ENCODE measurements at places on chromosomes 12 and 14.
A peak's percentile ranks its signal among the peaks of the same experiment; 100 is the strongest.

GRCh38 chr14:85764822-85765221 lies 234.9 kb downstream of the FLRT2 start:
- no peak for DNase-seq

GRCh38 chr14:35403114-35403602 lies 1.4 kb downstream of the NFKBIA start:
- no peak for DNase-seq

- DNase-seq = no peak
Observed at GRCh38 chr14:39469094-39469710, 37.0 kb upstream of the FBXO33 start.

GRCh38 chr12:71626098-71626497 lies 37.5 kb downstream of the ZFC3H1 start:
- no peak for DNase-seq

DNA sequence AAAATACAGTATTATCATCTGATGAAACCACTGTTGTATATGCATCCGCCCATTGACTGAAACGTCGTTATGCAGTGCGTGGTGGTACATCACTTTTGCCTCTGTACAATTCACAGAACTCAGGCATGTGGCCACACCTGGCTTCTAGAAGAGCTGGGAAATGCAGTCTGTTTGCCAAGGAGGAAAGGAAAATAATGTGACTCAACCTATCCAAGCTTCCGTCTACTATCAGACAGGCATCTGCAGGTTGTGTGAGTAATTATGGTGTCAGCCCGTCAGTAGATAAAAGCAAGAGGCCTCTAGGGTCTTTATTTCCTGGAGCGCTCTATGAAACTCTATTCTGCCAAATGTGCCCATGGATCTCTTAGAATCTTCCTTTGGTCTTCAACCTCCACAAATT lies 111.6 kb downstream of the BBS10 start:
- DNase-seq = peak; percentile 58

- DNase-seq = no peak
Observed at GRCh38 chr14:93044556-93044955, 71.2 kb downstream of the ITPK1 start.

DNA sequence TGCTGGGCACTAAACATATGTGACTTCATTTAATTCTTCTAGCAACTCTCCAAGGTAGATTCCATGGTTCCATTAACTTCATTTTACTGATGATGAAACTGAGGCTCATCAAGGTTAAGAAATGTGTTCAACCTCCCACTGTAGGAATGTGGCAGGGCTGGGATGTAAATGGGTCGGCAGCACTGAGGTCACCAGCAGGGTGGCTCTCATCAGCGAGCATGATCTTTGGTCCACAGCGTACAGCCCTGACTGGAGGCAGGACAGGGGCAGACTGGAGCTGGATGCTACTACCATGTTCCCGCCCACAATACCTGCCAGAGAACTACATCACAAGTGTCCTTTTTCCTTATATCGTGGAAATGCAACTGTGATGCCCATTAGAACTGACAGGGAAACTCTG lies 4.6 kb downstream of the APPL2 start:
- no peak for DNase-seq

GRCh38 chr14:103694572-103695026 lies 20.7 kb downstream of the XRCC3 start:
- DNase-seq = no peak

Data from HCT116 (cell line).